ENCODE measurements at places on chromosomes 6 and 20. TPM values are rescaled to one million over a fixed set of nuclear protein-coding genes. Genes with fewer than 3 reads are reported as not detected.

The RIPPLY2 gene
- total RNA-seq, result 3.6 TPM

The ETV7 gene
- total RNA-seq, result 2.4 TPM

The GPR6 gene
- total RNA-seq, result 0.08 TPM

The CNKSR3 gene
- total RNA-seq, result 3.2 TPM

The MTHFD1L gene
- total RNA-seq, result 25.2 TPM

The CASP8AP2 gene
- 24.6 TPM for total RNA-seq

The RAB44 gene
- 0.54 TPM for total RNA-seq

The SAMD3 gene
- 0.69 TPM for total RNA-seq

The CLIC5 gene
- total RNA-seq, result 0.44 TPM

The EBF4 gene
- 8.6 TPM for total RNA-seq

The SPEF1 gene
- total RNA-seq, result 0.56 TPM

The CALHM4 gene
- 0.24 TPM for total RNA-seq

The SMOC2 gene
- total RNA-seq, result 0.83 TPM

The BACH2 gene
- total RNA-seq, result 3.8 TPM

The KCNQ5 gene
- 18.5 TPM for total RNA-seq

The TFAP2C gene
- 0.50 TPM for total RNA-seq

The LPIN3 gene
- 9.0 TPM for total RNA-seq

The SLC44A4 gene
- total RNA-seq, result 1.0 TPM

The ANGPT4 gene
- 0.46 TPM for total RNA-seq

The OPN5 gene
- total RNA-seq, result 0.92 TPM

The CST2 gene
- total RNA-seq, result not detected

The TRIM27 gene
- total RNA-seq, result 60.3 TPM

The OR2J3 gene
- total RNA-seq, result 0.05 TPM

The OR2H1 gene
- not detected for total RNA-seq

The ADGB gene
- total RNA-seq, result 1.1 TPM

The FBXO9 gene
- 20.9 TPM for total RNA-seq

The TP53TG5 gene
- 1.4 TPM for total RNA-seq

The NOL4L gene
- total RNA-seq, result 31.1 TPM

The CDH4 gene
- total RNA-seq, result 39.0 TPM

The SLC26A8 gene
- 0.57 TPM for total RNA-seq

The GHRH gene
- not detected for total RNA-seq

The NKAPL gene
- 1.1 TPM for total RNA-seq

The PRDM13 gene
- not detected for total RNA-seq

The SLC25A27 gene
- 52.8 TPM for total RNA-seq

The BCAS1 gene
- 0.30 TPM for total RNA-seq

The CAGE1 gene
- 0.13 TPM for total RNA-seq

The BPIFB2 gene
- total RNA-seq, result not detected

The DNAH8 gene
- total RNA-seq, result 0.69 TPM
